ENCODE measurements at places on chromosomes 6 and 20.

DNA sequence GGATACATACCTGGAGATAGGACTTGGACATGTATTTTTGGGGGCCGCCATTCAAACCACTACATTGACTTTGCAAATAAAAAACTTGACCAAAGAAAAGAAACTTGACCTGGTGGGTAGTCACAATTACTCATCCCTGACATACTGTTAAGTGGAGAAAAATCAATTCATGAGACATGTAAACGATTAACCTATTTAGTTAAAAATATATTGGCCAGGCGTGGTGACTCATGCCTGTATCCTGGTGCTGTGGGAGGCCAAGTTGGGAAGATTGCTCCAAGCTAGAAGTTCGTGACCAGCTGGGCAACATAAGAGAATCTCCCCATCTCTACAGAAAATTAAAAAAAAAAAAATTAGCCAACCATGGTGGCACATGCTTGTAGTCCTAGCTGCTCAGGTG is 2.5 kb upstream of the SRSF12 start:
- DNase-seq = no peak

DNA sequence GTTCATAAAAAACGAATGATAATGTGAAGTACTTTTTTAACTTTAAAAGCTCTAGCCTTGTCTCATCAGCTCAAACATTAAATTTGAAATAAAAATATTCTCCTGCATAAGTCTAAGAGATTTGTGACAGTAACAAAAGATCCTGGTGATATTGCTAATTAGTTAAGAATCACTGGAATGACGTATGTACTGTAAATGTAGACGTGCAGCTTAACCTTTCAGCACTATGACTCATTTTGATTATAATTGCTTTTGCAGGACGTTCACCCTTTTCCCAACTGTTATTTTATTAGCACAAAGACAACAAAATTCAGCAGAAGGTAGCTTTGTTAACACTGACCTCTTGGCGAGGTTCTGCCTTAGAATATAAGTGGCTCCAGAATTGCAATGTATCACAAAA is 68.6 kb downstream of the TENT5A start:
- no peak for DNase-seq

GRCh38 chr6:44650947-44651346 is 263.4 kb downstream of the CDC5L start:
- DNase-seq = no peak

- no peak for DNase-seq
These were observed 186.6 kb downstream of the MOXD1 start for GRCh38 chr6:132214716-132215115.

- no peak for DNase-seq
These were observed 49.3 kb upstream of the ARID1B start for GRCh38 chr6:156727715-156728385.

DNA sequence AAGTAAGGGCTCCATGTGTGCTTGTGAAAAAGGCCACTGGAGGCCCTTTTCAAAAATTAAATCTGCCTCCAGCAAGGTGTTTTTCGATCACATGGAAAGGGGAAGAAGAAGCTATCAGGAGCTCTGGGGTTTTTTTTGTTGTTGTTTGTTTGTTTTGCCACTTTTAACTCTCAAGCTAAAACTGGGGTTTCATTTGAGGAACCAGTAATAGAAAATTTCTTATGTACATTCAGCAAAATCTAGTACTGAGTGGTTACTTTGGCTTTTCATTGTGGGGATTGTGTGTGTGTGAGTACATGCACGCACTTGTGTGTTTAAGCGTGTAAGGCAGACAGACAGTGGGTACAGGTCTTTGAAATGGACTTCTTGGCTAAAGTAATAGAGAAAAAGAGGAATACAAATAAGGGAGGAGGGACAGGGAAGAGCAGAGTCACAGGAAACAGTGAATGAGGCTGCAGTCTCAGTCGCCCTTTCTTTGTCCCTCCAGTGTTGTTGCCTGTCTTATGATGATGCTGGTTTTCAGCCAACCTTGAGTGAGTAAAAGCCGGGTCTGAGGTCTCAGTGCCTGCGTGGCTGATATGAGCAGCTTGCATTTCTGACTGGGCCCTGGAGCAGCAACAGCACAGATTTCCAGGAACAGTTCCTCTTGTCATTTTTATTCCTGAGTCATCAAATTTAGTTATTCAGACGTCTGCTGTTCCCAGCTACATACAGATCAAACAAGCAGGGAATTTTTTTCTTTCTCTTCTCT is 26.2 kb downstream of the SLC16A10 start:
- DNase-seq = peak; percentile 45

DNA sequence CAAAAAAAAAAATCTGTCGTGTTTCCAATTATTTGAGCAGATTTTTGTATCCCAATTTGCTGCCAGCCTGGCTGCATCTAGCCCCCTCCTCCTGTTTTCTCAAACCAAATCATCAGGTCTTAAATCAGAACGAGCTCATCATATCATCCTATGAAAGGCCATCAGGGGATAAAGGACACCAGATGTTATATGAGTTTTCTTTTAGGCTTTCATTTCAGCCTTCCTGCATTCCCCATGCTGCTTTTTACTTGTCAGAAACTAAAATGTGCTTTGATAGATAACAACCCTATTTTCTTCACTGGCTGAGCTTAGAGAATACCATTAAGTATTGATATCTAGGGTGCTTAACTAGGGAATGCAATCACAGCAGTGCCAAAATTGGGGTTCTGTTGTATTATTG is 968.4 kb upstream of the SLC35B3 start:
- no peak for DNase-seq

GRCh38 chr6:157023958-157024357 is 246.8 kb downstream of the ARID1B start:
- no peak for DNase-seq

DNA sequence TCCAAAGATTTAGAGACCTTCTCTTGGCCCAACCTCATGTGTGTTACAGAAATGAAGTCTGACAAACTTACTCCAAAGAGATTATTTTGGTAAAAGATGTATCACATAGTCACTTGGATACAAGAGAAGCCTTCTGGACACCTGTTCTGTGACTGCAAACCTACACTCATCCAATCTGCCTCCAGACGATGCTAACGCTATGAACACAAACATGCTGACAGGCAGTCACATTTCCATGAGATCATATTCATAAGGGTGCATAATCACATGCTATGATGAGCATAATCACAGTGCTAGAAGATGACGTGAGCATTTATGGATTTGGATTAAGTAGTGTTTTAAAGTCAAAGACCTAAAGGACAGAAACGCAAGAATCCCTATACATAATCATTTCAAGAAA is 340.2 kb downstream of the HACE1 start:
- no peak for DNase-seq

DNA sequence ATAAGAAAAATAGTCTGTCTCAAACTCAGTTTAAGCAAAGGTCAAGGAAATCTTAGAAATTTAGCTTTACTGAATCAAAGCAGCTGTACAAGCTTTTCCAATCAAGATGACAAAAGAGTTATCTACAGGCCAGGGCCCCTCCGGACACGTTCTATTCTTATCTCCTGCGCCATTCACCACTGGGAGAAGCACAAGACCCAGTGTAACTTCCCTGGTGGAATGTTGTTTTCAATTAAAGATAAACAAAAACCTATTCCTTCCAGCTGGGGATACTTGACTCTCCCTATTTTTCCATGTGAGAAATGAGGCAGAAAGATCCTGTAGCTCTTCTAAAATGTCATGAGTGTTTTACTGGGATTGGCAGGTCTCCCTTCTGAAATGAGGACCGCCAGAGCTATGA is 123.3 kb downstream of the TBX18 start:
- no peak for DNase-seq

DNA sequence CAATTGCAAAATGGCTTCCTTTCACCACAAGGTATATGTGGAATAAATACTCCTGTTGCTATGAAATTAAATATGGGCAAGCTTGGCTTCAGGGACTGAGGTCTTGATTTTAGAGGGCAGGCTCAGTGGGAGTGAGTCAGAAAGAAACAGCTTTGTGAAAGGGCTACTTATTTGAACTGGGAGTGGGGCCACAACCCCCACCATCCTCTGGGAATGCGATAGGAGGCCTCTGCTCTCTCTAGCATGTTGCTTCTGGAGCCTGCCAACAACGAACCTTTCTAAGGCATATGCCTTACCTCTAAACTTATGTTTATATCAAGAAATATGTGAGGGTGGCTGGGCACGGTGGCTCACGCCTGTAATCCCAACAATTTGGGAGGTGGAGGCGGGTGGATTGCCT is 149.7 kb downstream of the LRRC1 start:
- no peak for DNase-seq

GRCh38 chr6:143141442-143141841 is 80.8 kb downstream of the AIG1 start:
- DNase-seq = no peak

DNA sequence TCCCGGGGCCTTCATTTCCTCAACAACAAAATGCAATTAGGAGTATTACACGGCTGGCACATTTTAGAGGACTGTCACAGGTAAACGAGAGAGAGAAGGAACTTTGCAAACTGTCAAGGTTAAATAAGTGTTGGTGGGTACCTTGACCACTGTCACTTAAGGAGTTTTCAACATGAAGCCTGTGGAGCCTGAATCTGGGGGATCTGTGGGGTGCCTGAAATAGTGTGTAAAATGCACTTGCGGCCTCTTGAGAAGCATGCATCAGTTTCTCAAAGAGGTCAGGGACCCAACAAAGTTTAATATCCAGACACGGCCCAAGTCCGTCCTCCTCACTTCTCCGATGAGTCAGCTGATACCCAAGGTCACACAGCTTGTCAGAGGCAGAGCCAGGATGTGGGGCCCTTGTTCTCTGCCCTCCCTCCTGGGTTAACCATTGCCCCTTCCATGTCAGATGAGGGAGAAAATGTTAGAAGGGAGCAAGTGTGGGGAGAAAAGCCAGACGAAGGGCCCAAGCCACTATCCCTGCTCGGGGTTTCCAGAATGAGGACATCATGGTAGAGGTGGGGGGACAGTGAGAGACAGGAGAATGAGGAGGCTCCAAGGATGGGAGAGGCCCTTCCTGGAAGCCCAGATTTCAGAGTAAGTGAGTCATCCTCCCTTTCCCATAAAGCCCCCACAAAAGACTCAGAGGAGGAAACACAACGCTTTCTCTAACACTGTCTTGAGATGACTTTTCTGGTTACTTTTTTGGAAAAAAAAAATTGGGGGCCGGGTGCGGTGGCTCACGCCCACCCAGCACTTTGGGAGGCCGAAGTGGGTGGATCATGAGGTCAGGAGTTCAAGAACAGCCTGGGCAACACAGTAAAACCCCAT is 42.2 kb downstream of the C6orf132 start:
- no peak for DNase-seq

- DNase-seq = peak; percentile 87
These were observed 176.6 kb upstream of the TAB2 start for GRCh38 chr6:149140910-149141290.

DNA sequence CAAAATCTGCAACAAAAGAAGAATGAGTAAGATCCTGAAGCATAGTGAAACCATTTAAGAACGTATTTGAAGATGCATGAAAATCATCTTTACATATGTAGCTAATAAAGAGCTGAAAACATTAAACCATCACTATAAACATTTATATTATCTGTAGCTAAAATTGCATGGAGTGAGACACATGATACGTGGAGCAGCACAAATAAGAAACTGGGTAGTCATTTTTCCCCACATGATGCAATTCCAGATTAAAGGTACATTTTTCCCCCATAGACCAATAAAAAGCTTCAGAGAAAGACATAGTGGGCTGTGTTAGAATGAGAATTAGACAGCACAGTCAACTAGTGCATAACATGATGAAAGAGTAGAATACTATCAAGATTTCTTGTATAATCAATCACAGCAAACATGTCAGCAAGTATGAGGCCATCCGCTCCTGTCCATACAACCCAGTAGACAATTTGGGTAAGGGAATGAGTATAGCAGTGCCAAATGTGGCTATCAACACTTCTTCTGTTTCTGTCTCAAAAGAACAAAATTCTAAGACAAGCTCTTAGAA is 67.0 kb downstream of the RSPO3 start:
- no peak for DNase-seq

- DNase-seq = no peak
These were observed 7.8 kb downstream of the CUL9 start for GRCh38 chr6:43189776-43190304.

DNA sequence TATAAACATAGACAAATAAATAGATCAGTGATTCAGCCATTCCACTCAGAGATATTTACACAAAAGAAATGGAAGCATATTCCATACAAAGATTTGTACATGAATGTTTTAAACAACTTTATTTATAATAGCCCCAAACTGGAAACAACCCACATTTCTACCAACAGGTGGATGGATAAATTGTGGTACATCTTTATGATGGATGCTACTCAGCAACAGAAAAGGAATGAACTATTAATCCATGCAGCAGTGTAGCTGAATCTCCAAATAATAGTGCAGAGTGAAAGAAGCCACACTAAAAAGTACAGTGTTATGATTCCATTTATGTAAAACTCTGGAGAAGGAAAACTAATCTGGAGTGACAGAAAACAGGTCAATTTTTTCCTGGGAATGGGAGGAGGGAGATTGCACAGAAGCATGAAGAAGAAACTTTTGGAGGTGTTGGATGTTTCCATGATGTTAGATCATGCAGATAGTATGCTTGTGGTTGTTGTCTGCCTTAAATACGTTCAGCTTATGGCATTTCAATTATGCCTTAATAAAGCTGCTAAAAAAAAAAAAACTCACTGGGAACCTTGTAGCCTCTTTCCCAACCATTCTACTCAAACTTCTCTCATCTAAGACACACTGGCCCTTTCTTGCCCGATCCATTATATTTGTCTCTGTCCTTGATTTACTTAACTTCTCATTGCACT is 100.9 kb downstream of the PPP1R14C start:
- DNase-seq = no peak

GRCh38 chr20:50141018-50141675 is 12.4 kb downstream of the PEDS1 start:
- DNase-seq = no peak

GRCh38 chr20:37053230-37053950 is 42.4 kb downstream of the RBL1 start:
- DNase-seq = no peak

- no peak for DNase-seq
These were observed 105.3 kb upstream of the KCNG1 start for GRCh38 chr20:51128198-51128597.

DNA sequence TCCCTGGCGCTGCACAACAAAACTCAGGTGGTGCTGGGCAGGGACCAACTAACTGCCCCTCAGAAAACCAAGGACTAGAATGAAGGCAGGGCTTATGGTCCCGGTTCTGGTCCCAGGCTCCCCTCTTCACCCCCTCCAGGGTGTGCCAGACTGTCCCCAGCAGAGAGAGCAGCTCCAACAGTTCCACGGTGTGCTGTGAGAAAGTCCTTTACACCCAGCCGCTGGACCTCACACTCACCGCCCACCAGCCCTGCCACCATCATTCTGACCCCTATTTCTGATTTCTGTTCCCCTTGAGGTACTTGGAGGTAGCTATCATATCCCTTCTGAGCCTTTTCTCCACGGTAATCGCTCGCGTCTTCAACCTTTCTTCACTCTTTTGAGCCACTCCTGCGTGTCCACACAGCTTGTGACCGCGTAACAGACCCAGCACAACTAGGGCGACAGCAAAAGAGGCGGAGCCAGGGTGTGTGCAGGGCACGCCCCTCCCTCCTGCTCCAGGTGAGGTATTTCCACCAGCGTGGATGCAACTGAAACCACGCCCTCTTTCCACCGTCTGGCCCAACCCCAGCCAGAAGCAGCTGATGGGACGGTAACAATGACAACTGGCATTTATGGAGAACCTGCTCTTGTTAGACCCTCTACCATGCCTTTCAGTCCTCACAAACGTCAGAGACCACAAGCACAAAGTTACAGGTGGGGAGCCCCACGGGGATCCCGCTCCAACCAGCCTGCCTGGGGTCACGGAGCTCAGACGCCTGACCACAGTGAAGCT is 2.3 kb downstream of the PXDC1 start:
- no peak for DNase-seq
